ENCODE measurements at places on chromosomes 5 and 9.

GRCh38 chr9:34027845-34028574 lies 20.7 kb downstream of the UBAP2 start:
- DNase-seq: no peak

DNA sequence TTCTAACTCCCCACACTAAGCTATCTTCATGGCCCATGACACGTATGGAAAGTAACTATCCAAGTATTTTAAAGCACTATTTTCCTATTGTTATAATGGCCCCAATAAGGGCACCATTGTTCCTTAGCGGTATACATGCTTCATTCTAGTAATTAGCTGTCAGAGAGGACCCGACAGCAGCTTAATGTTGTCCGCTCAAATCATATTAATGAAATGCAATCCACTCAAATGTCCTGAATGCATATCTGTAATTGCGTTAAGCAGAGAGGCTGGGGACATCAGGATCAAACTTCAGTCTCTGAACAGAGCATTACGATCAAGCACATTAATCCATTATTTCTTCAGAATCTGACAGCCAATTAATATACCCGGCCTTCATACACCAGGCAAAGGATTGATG lies 139.7 kb downstream of the CRB2 start:
- DNase-seq: no peak

- no peak for DNase-seq
Observed at GRCh38 chr5:11903121-11903613, 1.1 kb downstream of the CTNND2 start.

GRCh38 chr5:17157916-17158529 lies 59.4 kb upstream of the BASP1 start:
- no peak for DNase-seq

GRCh38 chr5:133611357-133612248 lies 738 bp downstream of the FSTL4 start:
- DNase-seq: peak; percentile 0

DNA sequence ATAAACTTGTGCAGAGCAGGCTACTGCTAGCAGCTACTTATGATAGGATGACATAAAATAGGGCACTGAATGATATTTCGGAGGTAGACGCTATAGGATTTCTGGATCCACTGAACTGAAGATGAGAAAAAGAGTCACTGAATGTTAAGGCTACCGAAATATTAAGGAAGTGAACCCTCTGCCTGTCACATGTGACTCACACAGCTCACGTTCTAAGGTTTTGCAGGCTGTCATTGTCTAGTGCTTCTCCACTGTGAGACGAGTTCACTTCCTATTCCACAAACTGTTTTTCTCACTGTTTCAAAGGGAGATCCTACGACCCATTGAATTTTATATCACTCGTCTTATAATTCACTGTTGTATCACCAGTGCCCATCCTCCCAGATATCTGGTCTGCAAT lies 100.8 kb downstream of the CTNND2 start:
- no peak for DNase-seq

DNA sequence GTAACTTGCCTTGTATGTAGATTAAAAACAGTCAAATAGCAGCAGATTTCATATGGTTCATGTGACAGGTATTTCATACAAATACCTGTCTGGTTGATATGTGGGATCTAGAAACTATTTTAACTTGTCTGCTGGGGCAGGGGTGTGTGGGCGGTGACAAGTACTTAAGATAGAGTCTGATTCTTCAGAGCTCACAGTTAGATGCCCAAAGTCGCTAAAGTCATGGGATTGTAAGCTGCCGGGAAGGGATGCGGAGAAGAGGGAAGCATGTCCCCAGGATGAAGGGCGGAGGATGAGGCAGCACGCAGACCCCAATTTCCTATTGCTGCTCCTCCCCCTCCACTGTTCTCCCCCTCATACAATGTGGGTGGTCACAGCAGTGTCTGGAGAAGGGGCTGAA lies 13.3 kb downstream of the ANXA6 start:
- no peak for DNase-seq

- DNase-seq: no peak
Observed at GRCh38 chr5:916441-917293, 24.0 kb downstream of the TRIP13 start.

DNA sequence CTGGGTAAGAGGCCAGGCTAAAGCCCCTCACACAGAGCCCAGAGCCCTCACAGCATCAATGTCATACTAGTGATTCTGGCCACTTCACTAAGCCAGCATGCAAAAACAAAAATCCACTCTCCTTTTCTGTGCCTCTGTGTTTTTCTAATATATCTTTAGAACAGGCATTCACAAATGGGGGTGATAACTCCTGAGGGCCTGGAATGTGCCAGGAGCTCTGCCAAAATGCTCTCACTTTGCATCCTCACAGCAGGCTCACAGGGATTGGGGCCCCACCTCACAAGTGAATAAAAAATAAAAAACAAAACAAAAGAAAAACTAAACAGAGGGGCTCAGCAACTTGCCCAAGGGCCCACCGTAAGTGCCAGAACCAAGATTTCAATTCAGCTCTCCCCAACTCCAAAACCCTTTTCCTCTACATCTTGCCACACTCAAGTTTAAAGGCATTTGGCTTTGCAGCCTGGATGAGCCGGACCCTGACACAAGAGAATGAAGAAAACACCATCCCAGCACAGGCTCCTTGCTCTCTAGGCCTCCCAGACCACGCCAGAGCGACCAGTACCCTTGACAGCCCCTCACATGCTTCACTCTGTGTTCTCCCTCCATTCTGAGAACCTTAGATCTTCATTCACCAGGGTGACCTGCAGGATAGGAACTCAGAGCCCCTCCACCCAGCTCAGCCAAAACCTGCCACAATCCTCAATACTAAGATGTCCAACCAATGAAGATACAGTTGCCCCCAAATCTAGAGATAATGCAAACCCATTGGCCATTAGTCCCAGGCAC lies 51.3 kb downstream of the SAXO1 start:
- no peak for DNase-seq

GRCh38 chr5:169595172-169595820 lies 11.7 kb downstream of the SPDL1 start:
- no peak for DNase-seq

DNA sequence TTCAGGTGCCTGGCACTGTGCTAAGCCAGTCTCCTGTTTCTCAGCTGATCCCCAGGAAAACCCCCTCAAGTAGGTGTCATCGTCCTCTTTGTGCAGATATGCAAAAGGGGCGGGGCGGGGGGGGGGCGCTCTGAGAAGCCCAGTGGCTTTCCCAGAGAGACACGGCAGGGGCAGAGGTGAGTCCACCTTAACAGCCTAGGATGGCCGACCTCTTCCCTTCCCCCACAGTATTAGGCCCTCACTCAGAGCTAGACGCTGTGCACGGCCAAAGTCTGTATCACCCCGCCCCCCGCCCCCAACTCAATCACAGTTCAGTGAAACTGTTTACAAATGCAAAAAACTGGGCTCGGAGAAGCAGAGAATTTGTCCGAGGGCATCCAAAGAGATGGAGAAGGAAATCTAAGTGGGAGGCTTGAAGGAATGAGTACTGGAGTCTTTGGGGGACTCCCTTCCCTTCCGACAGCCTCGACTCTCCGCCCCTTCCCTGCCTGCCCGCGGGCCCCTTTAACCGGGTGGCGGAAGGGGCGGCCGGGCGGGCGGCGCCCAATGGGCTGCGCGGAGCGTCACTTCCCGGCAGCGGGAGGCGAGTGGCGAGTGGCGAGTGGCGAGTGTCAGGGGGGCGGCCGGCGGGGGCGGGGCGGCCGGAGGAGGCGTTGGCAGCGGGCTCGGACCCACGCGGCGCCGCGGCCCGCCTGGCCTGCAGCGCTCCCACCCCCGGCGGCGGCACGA lies at the start of gene ERGIC1:
TSS of gene ERGIC1 (plus strand) at position 566 of the 729 bp plus-strand sequence. CDS start at position 729, 163 bp downstream.
- DNase-seq: no peak
